SW480 (cell line): ENCODE measurements at places on chromosomes 12 and 14.

DNA sequence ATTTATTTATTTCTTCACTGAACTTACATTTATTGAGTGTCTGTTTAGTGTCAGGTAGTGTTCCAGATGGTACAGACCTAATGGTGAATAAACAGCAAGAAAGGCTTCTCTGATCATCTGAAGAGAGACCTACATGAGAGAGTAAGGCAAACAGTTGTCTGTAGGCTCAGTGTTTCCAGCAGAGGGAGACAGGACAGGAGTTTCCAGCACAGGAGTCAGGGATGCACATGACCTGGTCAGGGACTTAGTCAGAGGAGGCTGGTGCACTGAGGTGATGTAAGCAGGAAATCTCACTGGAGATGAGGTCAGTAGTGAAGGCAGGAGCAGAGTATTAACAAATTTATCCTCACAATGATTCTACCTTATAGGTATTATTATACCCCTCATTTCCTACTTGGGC, 233.2 kb downstream of the MDGA2 start:
- peak; percentile 57 for DNase-seq

DNA sequence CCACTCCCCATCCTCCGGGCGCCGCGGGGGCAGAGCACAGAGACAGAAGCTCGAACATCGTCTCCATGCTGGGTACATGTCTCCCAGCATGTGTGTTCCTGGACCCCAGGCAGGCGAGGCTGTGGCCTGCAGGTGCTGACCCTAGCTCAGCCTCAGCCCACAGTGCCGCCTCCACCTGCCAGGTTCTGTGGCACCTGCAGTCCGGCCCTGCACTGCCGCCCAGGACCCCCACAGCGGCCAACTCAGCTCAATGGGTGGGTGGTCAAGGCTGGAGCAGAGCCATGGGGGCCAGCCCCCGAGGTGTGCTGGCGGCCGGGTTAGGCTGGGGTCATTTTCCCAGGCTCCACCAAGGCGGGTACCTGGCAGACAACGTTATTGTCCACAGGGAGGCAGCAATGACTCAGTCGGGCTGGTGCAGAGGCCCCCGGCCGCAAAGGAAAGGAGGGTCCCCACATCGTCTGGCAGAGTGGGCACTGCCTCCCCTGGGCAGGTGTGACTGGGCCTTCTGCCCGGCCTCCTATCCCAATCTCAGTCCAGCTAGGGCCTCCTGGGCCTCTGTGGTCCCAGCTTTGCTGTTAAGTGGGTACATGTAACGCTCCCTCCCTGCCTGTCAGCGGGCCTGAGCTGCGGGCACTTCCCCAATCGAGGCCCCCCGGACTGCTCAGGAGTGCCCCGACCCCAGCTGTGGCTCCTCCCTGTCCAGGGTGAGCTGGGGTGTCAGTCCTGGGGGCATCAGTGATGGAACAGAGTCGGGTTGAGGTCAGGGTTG, 20.2 kb upstream of the NUDT14 start:
- DNase-seq: no peak

GRCh38 chr14:44791730-44792129, 170.0 kb downstream of the KLHL28 start:
- DNase-seq: no peak

DNA sequence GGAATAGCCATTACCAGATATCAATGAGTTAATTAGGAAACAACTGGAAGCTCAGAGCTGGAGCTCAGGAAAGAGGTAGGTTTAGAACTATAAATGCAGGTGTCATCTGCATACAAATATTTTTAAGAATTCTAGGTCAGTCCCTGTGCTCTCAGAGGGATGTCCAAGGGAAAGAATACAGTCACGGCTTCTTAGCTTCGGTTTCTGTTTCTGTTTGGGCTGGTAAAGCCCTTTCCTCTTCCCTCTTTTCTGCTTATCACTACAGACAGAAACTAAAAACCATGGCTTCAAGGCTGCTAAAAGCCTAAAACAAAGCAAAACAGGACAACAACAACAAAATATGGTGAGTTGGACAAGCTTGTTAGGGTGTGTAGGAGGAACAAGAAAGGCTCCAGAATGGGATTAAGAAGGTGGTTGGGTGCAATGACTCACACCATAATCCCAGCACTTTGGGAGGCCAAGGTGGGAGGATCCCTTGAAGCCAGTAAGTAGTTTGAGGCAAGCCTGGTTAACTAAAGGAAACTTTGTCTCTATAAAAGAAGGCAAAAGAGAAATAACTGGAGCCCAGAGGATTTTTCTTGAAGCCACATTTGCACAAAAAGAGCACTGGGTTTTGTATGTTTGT, 113.0 kb downstream of the SEC23A start:
- DNase-seq: no peak

DNA sequence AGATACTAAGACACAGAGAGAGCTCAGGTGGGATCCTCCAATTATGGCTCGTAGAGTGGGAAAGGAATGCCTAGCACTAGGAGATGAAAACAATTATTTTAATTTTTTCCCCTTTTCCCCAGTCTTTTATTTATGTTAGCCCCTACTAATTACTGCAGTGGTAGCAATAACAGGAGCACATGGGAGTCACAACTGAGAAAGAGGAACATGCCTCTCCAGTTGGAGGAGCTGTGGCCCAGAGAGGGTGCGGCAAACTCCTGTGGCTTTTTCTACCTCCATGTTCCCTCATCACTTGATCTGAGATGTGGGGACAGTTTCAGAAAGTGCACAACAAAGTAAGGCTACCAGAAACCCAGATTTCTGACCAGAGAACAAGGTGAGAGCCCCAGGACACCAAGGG, 25.9 kb upstream of the POC1B start:
- DNase-seq: no peak

GRCh38 chr12:132211816-132212215, 67.6 kb downstream of the NOC4L start:
- DNase-seq: no peak

DNA sequence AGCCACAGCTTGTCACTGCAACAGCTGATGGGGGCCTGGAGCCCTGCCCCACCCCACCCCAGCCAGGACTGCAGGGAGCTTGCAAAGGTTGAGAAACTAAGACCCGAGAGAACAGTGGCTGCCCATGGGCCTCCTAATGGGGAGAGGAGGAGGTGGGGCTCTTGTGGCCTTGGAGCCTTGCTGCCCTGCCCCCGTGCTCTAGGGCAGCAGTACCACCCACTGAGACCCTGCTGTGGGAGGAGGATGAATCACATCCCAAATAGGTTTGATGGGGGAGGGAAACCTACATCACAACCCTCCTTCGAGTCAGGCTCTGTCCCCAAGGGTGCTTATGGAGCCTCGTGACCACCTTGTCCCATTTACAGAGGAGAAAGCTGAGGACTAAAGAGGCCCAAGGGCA, 15.9 kb downstream of the HHIPL1 start:
- DNase-seq: no peak

GRCh38 chr12:12600659-12601058, 11.0 kb upstream of the CREBL2 start:
- no peak for DNase-seq

DNA sequence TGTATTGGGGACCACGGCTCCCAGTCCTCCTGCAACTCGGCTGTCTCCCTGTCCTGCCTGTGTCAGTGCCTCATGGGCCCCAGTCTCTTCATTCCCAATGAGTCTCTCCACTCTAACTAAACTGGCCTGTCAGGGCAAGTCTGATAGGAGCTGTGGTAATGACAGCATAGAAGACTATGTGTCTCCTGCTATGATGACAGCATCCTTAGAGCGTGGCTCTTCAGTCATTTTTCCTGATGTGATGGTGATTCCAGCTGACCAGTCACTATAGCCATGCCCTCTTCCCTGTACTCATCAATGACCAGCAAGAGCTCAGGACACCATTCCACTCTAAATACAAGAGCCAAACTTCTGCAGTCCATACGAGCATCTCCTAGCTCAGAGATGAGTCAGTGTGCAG, 339.8 kb downstream of the PCNX1 start:
- no peak for DNase-seq

- no peak for DNase-seq
These were observed 100.6 kb downstream of the DACT1 start for GRCh38 chr14:58738189-58738836.

- no peak for DNase-seq
These were observed 10.1 kb downstream of the NUDT4 start for GRCh38 chr12:93387780-93388179.

DNA sequence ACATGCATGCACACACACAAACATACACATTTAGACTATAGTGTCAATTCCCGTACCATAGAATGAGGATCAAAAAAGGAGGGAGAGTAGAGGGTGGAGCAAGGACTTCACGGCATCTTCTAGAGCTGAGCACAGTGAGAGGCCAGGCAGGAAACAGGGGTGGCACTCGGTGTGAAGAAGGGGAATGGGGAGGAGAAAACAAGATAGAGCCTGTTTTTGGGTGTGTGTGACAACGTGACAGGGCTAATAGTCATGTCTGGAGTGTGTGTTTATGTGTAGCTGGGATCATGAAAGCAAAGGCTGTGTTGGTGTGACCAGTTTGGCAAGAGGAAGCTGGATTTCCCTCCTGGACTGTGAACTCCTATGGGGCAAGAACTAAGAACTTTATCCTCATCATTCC, 9.9 kb upstream of the ACVR1B start:
- DNase-seq: no peak

DNA sequence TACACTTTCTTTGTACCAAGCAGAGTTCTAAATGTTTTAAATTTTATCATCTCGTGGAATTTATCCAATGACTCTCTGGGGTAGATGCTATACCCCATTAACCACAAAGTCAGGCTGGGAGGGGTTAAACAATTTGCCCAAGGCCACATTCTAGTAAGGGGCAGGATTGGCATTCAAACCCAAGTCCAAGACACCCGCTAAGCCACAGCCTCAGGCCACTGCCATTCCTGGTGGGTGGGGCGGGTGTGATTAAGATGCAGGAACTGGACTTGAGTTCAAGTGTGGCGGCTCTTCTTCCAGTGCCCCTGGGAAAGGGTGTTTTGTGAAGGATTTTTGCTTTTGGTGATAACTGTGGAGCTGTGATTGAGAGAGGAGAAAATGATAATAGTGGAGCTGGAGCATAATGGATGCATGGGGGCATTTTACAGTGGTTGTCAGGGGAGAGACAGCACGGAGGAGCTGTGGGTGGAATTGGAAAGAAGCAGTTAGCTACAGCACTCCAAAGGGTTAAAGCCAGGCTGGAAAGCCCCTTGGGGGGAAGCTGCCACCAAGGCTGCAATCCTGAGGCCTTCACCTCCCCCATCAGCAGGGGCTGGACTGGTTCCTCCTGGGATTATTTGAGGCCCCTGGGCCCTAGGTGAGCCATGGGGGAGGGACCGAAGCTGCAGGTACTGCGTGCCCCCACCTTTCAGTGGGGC, 1.0 kb upstream of the VRTN start:
- no peak for DNase-seq

- peak; percentile 21 for DNase-seq
These were observed 14.2 kb downstream of the FAM161B start for GRCh38 chr14:73935666-73936065.

DNA sequence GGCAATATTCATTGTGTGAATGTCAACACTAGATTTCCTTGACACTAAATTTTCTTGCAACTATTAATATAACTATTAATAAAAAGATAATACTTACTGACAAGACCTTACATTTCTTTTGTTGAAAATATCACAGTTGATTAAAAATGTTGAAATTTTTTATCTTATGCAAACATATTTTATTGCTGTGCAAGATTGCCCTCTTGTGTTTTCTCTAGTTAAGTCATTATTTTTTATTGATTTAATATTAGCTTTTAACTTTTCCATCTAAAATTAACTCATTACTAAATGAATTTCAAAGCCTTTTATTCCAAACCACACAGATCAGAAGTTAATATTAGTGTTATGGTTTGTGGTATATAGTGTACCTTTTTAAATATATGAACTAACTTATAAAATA, 11.7 kb upstream of the NAA30 start:
- DNase-seq: no peak

- no peak for DNase-seq
These were observed 4.4 kb downstream of the ZNF219 start for GRCh38 chr14:21093769-21094681.

GRCh38 chr12:54338698-54339296, 13.9 kb downstream of the COPZ1 start:
- DNase-seq: no peak

DNA sequence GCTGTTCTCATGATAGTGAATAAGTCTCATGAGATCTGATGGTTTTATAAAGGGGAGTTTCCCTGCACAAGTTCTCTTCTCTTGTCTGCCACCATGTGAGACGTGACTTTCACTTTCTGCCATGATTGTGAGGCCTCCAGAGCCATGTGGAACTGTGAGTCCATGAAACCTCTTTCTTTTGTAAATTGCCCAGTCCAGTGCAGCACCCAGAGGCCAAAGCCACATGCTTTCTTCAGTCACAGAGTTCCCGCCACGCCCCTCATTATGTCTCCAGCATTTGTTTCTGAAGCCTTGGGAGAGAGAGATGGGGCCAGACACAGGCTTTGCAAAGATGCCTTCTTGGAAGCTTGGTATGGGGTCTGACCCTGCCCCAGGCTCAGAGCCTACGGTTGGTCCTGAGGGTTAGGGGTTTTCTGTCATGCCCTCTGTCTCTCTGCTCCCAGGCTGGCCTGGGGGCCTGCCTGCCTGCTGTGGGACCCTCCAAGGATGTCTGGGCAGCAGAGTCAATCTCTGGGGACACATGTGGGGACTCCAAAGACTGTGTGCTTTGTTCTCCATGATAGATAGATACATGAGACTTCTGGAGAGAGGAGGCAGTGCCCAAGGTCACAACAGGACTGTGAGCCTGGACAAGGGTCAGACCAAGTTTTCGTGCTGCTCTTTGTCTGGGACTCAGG, 114.1 kb upstream of the PRMT8 start:
- DNase-seq: peak; percentile 18

GRCh38 chr12:104704224-104704779, 247.6 kb downstream of the CHST11 start:
- no peak for DNase-seq

- peak; percentile 35 for DNase-seq
These were observed 581 bp downstream of the PAPOLA start for GRCh38 chr14:96502621-96503305.

DNA sequence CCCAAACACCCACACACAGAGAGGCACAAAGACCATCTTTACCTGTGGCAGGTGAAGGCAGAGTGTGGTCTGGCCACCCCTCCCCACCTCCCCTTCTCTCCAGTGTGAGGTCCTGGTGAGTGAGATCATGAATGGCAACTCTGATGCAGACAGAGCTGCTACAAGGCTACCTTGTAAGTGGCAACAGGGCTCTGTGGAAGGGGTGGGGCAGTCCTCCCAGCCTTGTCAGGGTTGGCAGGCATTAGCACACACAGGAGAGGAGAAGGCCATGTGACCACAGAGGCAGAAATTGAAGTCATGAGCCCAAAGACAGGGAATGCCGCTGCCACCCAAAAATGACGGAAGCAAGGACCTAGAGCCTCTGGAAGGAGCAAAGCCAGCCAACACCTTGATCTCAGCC, 30.7 kb downstream of the VWF start:
- peak; percentile 60 for DNase-seq

DNA sequence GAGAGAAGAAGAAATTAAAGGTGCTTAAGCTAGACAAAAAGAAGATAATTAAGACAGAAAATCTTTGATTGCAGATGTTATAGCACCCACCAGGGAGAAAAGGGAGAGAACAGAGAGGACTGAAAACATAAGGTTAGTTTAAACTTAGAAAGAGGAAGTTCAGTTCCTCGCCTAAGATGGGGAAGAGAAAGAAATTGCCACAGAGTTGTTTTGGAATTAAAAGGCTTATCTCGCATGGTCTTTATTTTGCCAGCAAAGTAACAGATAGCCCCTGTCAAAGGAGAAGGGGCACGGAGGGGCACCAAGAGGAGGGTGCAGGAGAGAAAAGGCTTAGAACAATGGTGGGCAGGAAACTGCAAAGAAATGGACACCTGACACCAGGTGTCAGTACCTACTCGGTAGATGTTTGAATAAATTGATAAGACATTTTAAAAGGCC, 17.8 kb upstream of the OXA1L start:
- DNase-seq: no peak

- no peak for DNase-seq
These were observed 64.3 kb upstream of the DIO3 start for GRCh38 chr14:101496776-101497683.
